Natural killer cell treated with Interleukin-12 subunit alpha and Interleukin-12 subunit beta and Interleukin-15 and Interleukin-18, amount 100 ng/mL, for 72 hours (primary cell): ENCODE measurements at places on chromosomes 7 and 10. TPM values are rescaled to one million over a fixed set of nuclear protein-coding genes. Genes with fewer than 3 reads are reported as not detected.

DNA sequence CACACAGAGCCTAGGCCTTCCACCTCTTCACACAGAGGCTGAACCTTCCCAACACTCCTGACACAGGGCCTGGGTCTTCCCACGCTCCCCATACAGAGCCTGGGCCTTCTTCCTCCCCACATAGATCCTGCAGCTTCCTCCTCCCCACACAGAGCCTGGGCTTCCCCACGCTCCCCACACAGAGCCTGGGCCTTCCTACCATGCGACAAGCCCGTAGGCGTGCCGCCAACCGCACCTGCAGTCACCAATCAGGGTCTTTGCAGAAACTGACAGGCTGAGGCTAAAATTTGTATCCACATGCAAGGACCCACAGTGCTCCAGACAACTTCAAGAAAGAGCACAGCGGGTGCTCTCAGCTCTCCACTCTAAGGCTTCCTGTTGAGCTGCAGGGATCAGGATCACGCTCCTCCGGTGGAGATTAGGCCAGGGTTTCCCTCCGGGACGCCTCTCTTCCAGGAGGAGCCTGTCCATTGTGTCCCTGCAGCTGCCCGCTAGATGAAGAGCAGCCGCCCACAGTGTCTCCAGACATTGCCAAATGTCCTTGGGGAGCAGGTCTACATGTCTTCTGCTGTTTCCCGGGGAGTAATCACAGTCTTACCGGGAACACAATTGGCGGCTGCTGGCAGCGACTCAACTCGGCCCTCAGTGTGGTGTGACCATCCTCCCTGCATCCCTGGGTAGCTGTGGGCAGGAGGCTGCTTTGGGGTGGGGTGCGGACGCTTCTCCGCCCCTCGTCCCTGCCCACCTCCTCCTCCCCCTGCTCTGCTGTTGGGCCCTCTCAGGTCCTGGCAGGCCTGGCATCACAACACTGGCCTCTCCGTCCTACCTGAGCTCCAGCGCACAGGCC is 9.7 kb downstream of the CFAP46 start:
- H3K4me3 ChIP-seq = peak overlapping the region; percentile 45
- peaks cover 22% of the 10 kb centered on the region for H3K4me1 ChIP-seq
- peak overlapping the region; percentile 74 for H3K27ac ChIP-seq
- DNase-seq = peak; percentile 55
- H3K36me3 ChIP-seq = no peaks in the 10 kb centered on the region

GRCh38 chr10:17368708-17369272 is 85.6 kb downstream of the ST8SIA6 start:
- H3K4me3 ChIP-seq = no peak overlapping the region
- H3K36me3 ChIP-seq = peaks cover 13% of the 10 kb centered on the region
- no peak overlapping the region for H3K27ac ChIP-seq
- DNase-seq = no peak

DNA sequence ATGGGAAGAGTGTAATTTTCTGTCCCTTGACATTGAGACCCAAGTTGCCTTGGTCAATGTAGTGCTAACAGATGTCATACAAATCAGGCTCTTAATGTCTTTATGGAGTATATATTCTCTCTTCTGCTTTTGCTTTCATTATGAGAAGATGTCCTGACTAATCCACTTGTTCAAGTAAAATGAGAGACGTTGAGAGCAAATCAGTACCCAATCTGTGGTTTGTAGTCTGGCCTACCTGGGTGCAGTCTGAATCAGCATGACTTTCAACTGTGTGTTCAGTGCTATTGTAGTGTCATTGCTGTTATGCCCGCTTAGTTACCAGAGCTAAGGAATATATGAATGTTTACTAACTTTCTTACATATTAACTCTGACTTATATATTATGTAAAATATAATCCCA is 612.4 kb downstream of the ANKRD7 start:
- no peak for DNase-seq
- no peak overlapping the region for H3K27ac ChIP-seq
- H3K36me3 ChIP-seq = no peaks in the 10 kb centered on the region
- H3K4me3 ChIP-seq = no peak overlapping the region
- no peaks in the 10 kb centered on the region for H3K27me3 ChIP-seq

DNA sequence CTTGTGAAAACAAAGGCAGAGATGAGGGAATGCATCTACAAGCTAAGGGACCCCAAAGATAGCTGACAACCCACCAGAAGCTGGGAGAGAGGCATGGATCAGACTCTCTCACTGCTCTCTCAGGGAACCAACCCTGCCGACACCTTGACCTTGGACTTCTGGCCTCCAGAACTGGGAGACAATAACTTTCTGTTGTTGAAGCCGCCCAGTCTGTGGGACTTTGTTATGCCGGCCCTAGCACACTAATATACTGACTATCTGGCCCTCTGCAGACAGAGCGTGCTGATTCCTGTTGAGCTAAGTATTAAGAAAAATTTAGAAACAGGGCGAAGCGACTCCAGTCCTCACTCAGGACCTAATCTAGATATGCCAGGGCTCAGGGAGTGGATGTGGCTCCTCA is 144.3 kb upstream of the TCF7L2 start:
- no peak overlapping the region for H3K27ac ChIP-seq
- H3K4me3 ChIP-seq = no peak overlapping the region
- H3K4me1 ChIP-seq = no peaks in the 10 kb centered on the region
- no peaks in the 10 kb centered on the region for H3K36me3 ChIP-seq
- DNase-seq = no peak
- H3K27me3 ChIP-seq = no peaks in the 10 kb centered on the region

FXYD4 gene
- total RNA-seq = not detected

NPFFR1 gene
- total RNA-seq = 0.02 TPM

- peak; percentile 79 for DNase-seq
- no peak overlapping the region for H3K27ac ChIP-seq
- H3K36me3 ChIP-seq = peaks cover 9% of the 10 kb centered on the region
- peaks cover 31% of the 10 kb centered on the region for H3K4me1 ChIP-seq
Measured at GRCh38 chr10:11631890-11632587, 20.6 kb upstream of the USP6NL start.

- H3K4me3 ChIP-seq = no peak overlapping the region
- no peaks in the 10 kb centered on the region for H3K4me1 ChIP-seq
- H3K27me3 ChIP-seq = no peaks in the 10 kb centered on the region
- DNase-seq = no peak
- no peaks in the 10 kb centered on the region for H3K36me3 ChIP-seq
- no peak overlapping the region for H3K27ac ChIP-seq
Measured at GRCh38 chr7:82172017-82172416, 271.6 kb downstream of the CACNA2D1 start.

- H3K27ac ChIP-seq = no peak overlapping the region
- no peaks in the 10 kb centered on the region for H3K36me3 ChIP-seq
- no peak for DNase-seq
- H3K4me1 ChIP-seq = no peaks in the 10 kb centered on the region
Measured at GRCh38 chr10:120607710-120608703, 151.0 kb downstream of the PLPP4 start.
